CD8-positive, alpha-beta T cell (primary cell): ENCODE measurements at places on chromosomes 6 and 20.
A peak's percentile ranks its signal among the peaks of the same experiment; 100 is the strongest.

- DNase-seq, result peak; percentile 45
Observed at GRCh38 chr6:170029416-170030283, 261.2 kb downstream of the DLL1 start.

GRCh38 chr20:58007947-58008346 lies 220.5 kb downstream of the ANKRD60 start:
- no peak for DNase-seq

- DNase-seq, result no peak
Observed at GRCh38 chr20:30513050-30513628, 744.3 kb upstream of the DEFB115 start.

DNA sequence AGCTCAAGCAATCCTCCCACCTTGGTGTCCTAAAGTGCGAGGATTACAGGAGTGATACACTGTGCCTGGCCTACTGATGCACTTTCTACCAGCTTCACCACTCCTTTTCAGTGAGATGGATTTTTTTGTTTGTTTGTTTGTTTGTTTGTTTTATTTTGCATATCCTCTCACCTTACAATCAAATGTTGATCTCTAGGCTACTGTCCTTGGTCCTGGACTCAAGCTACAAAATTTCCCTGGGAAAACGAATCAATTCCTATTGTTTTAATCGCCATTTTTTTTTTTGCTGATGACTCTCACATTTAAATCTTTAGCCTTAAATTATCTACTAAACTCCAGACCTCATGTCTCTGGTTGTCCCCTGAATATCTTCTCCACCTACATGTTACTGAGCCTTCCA lies 3.5 kb upstream of the RIPPLY2 start:
- DNase-seq, result no peak

DNA sequence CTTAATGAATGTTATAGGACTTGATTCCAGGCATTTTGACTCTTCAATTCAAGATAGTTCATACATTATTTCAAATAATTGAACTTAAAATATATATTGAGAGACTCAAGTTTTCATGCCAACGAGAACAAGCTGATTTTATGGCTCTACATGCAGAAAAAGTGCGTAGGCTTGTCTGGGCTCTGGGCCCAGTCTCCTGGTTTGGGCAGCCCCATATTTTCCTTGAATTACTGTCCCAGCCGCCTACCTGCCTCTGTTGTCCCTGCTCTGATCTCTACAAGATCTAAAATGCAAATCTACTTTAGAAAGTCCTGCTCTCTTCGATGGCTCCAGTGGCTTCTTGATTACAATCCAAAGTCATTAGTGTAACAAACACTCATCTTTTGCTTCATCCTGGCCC lies 537.4 kb upstream of the CHD6 start:
- DNase-seq, result no peak

DNA sequence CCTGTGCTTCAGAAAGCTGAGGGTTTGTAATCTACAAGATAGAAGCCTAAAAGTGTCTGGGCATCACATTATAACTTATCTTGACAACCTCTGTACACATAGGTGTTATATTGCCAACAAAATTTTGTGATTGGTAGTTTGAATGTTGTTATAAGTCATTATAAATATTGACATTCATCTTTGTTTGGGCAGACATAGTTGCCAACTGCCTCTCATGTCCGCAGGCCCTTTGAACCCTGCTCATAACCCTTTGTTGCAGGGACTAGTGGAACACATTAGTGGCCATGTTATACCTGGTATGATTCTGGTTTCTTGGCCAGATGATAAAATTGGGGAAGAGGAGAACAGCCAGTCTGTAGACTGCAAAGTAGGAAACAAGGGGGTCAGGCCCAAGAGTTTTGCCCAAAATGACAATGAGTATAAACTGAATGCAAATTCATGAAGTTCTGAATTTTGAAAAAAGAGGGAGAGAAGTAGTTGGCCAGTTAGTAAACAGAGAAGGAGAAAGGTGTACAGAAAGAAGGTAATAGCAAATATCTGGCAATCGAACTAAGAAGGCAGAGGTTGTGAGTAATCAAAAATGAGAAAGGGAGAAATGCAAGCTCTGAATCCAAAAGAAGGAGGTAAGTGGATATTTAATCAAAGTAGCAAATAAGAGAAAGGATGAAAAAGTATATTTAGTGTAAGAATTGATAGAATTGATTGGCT lies 21.6 kb upstream of the LMBRD1 start:
- DNase-seq, result no peak

GRCh38 chr6:94953867-94954631 lies 623.3 kb upstream of the MANEA start:
- DNase-seq, result no peak

DNA sequence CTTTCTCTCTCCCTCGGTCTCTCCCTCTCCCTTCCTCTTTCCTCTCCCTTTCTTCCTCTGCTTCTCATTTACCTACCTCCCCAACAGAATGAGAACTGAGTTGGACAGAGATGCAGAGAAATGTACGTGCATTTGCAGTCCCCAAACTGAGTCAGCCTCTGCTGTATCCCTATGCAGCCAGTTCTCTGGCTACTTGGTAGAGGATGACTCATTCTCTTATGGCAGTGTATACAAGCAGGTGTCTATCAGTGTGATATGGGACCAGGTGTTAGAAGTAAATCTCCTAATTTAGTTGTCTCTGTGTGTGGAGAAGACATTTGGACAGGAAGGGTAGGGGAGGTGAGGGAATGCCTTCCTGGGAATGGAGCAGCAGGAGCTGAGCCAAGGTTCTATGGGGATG lies 470.8 kb downstream of the CD109 start:
- no peak for DNase-seq

DNA sequence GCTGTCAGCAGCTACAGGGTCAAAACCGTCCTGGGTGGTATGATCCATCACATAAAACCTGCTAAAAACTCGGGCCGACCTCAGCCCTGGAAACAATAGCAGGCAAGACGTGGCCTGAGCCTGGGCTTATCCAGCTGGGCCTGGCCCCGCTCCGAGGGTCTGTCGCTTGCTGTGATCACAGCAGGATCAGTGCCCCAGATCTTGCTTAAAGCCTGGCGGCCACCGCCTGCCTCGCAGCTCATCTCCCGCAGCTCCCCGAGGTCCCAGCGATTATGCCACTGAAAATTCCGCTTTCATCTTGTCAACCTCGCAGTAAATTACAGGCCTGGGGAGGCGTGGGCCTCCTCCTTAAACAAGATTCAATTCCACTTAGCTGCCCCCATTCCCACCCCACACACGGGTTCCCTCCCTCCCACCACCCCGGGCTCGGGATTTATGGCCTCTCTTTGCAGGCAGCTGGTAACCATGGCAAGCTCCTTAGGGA lies 40.1 kb downstream of the CDH22 start:
- DNase-seq, result no peak

DNA sequence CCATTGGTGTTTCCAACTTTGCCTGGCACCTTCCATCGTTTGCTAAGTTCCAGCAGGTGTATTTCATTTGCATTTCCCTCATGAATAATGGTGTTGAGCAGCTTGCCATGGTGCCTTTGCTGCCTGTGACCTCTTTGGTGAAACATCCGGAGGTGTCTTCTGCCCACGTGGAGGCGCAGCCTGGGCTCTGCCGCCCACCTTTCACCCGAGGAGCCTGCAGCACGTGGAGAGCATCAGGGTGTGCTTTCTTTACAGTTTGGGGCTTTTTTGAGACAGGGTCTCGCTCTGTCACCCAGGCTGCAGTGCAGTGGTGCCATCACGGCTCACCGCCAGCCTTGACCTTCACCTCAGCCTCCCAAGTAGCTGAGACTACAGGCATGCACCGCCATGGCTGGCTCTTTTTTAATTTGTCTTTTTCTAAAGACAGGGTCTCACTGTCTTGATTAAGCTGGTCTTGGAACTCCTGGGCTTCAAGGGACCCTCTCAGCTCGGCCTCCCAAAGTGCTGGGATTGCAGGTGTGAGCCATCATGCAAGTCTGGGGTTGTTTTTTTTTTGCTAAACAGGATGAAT lies 3.0 kb upstream of the ADRM1 start:
- no peak for DNase-seq

- DNase-seq, result no peak
Observed at GRCh38 chr6:135707426-135707825, 144.1 kb upstream of the PDE7B start.

GRCh38 chr6:37785663-37786270 lies 33.8 kb upstream of the ZFAND3 start:
- no peak for DNase-seq

GRCh38 chr20:9508240-9508661 lies 6.1 kb upstream of the LAMP5 start:
- no peak for DNase-seq

GRCh38 chr6:159756508-159756907 lies 5.3 kb upstream of the ACAT2 start:
- DNase-seq, result no peak

DNA sequence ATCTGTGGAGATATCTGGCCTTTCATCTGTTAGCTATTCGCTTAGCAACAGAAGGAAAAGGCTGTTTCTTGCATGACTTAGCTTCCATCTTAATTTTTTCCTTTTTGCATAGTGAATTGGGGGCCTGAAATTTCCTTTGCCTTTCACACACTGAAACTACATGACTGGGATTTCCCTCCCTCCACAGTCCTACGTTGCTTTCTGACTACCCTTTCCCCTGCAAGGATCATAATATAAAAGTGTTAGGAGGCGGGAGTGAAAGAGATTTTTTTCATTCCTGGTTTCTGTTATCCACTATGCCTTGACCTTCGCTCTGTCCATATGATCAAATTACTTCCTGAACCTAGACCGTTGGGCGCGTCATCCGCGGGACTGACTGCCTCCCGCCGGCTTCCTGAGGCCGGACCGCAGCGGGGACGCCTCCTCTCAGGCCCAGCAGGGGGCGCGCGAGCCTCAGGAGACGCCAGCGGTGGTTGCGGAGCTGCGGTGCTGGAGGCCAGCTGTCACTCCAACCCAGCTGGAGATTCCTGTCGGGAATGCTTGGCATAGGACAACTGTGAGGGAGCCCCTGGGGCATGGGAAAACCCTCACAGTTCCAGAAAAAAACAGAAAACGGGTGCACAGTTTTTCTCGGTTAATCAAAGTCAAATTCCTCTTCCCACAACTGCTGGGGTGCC lies 55.6 kb downstream of the MEP1A start:
- DNase-seq, result no peak

DNA sequence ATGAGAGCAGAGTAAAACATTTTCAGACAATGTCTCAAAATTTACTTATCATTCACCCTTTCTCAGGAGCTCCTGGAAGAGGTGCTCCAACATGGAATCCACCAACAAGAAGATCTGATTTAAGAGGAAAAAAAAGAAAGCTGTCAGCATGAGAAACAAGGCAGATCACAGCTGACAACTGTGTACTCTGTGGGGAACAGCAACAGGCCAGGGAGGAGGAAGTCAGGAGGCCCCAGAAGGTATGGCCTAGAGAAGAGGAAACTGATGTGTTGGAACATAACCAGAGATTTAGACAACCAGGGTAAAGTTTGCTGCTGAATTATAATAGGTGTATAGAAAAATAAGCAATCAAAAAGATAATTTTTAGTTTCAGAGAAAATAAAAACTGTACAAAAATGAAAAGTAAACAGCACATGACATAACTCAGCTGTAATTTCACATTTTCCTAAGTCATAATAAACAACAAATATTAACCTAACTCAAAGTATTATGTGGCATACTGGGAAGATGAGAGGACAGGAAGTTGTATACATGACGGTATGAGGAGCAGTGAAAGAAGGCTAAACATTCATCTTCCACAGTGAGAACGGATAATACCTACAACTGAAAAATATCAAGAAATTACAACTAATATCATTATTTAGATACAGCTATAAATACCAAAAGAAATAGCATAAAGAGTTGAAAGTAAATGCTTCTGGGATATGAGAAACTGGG lies 113.6 kb upstream of the EMILIN3 start:
- no peak for DNase-seq

DNA sequence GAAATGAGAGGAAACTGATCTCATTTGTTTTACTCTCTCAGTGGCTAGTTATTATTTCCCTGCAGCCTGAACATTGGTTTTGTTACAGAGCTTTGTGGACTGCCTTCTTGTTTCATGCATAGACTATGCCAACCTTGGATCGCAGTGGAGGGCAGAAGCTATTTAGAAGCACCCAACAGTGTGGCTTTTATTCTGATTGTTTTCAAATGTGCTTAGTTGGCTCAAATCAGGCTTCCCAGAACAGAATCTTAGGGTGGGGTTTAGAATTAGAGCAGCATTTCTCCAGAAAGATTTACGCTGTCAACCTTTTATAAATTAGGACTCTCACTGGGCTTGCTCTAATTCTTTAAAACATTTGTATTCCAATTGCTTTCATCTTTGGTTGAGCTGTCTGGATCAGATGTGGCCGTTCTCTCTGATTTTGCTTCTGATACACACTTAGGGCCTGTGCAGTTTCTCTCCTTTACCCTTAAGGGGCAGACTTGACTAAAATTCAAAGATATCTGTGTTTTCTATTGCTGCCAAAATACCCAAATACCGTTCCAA lies 210.3 kb downstream of the BCKDHB start:
- no peak for DNase-seq

- peak; percentile 78 for DNase-seq
Observed at GRCh38 chr20:58651946-58652605, 993 bp downstream of the STX16 start.

DNA sequence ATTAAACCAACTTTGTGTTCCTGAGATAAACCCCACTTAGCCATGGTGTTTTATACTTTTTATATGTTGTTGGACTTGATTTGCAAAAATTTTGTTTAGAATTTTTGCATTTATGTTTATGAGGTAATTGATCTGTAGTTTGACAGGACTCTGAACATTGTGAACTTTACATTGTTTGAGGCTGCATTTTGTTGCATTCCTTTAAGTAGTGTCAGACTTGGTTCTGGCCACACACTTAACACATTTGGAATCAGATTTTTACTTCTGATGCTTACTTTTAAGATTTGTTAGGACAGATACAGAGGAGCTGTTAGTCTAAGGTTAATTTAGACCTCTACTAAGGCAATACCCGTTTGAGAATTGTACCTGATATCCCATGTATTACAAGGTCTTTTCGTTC lies 16.5 kb upstream of the MDFI start:
- no peak for DNase-seq

- DNase-seq, result peak; percentile 67
Observed at GRCh38 chr6:31068669-31069340, 43.6 kb downstream of the C6orf15 start.

DNA sequence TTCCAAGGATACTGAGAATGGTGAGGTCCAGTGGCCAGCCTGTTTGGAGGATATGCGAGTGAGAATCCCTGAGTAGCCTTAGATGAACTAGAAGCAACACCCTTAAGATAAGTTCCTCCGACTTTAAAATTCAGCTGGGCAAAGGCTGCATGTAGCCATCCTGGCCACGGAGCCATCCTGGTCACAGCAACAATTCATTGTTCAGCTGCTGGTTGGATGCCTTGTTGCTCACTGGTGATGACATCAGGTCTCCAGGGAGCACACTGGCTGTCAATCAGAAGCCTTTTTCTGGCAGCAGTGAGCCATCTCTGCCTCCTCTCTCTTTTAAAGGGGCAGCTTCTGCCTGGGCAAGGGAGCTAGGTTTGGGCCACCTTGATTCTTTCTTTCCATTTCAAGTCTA lies 22.4 kb upstream of the RIMS4 start:
- no peak for DNase-seq

- DNase-seq, result no peak
Observed at GRCh38 chr6:21666853-21667681, 73.5 kb downstream of the SOX4 start.

- DNase-seq, result no peak
Observed at GRCh38 chr6:147287869-147288271, 83.7 kb downstream of the STXBP5 start.
